ENCODE measurements at places on chromosomes 2 and 18.

- no peak for DNase-seq
These were observed 32.1 kb upstream of the DOCK10 start for GRCh38 chr2:225074366-225074765.

GRCh38 chr18:44568986-44569385 lies 111.7 kb upstream of the SETBP1 start:
- DNase-seq: no peak

GRCh38 chr2:206863196-206863595 lies 76.1 kb upstream of the CPO start:
- DNase-seq: no peak

DNA sequence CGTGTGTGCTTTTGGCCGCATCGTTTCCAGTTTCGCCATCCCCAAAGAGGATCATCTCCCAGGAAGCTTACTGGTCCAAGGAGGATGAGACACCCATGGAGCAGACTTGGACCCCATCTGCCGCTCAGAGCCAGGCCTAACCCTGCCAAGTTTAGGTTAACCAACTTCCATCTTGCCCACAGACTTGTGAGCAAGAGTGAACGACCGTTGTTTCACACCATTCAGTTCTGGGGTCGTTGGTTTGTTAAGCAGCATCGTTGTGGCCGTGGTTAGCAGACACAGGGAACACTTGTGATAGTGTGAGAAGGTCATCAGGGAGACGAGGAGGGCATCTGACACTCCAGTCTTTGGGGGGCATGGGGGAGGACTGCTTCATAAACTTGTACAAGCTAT lies 15.1 kb downstream of the IL1R2 start:
- DNase-seq: no peak

GRCh38 chr2:241618829-241619228 lies 18.1 kb downstream of the THAP4 start:
- no peak for DNase-seq

GRCh38 chr2:150371044-150371818 lies 116.2 kb downstream of the RND3 start:
- no peak for DNase-seq

- DNase-seq: peak; percentile 96
These were observed 94.6 kb upstream of the PELI1 start for GRCh38 chr2:64238799-64239198.

All from SK-MEL-5 (cell line).